Forelimb muscle (tissue), 1 donor: ENCODE measurements at places on chromosomes 5 and 9.

DNA sequence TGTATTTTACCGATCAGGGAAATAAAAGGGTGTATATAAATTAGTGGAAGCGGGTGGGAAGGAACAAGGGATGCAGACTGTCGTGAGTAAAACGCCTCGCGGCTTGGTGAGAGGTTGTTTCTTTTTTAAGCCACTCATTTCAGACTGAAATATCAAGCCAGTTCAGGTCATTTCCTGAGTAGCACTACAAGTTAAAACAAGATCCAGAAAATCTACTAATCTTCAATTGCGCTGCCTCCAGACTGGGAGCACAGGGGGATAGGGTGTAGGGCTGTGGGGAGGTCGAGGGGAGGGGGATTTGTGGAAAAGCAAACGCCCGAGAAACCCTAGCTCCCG is 140.8 kb downstream of the TSSK1B start:
- no peak for DNase-seq

DNA sequence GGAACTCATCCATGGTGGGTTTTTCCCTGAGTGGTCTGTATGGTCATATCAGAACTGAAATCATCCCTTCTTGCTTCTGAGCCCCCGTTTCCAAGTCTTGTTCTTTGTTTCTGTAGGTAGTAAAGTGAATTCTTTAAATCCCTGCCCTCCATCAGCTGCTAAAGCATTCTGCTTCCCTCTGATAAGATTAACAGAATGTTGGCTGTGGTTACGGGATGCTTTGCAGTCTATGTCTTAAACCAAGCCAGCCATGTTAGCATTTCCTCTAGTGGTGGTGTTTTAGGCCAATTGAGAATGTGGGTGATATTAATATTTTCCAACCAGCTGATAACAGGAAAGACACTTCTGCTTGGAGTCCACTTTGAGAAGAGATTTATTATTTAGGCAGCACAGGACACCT is 22.0 kb upstream of the KCNIP1 start:
- DNase-seq, result no peak

DNA sequence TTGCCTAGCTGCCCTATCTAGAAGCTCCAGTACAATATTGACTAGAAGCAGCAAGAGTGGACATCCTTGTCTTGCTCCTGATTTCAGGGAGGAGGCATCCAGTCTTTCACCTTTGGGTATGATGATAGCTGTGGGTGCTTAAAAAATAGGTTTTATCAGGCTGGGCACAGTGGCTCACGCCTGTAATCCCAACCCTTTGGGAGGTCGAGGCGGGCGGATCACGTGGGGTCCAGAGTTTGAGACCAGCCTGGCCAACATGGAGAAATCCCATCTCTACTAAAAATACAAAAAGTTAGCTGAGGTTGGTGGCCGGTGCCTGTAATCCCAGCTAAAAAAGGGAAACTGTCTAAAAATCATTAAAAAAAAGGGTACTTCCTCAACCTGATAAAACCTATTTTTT is 2.0 kb upstream of the CAMSAP1 start:
- DNase-seq, result no peak

DNA sequence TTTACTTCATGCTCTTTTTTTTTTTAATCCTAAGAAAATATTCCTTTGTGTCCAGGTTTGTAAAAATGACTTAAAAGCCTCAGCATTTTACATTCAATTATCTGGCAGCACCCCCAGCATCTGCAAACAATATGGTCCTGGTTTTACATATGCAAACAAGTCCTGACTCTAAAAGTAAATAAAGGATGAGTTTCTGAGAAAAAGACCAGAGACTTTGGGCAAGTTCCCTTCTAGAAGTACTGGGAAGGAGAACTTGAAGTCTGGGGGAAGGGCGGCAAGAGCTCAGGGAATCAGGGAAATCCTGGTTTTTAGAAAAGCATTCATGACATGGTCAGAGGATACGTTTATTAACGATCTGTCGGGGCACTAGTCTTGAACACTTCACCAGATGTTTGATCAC is 25.8 kb downstream of the COL23A1 start:
- DNase-seq, result no peak

DNA sequence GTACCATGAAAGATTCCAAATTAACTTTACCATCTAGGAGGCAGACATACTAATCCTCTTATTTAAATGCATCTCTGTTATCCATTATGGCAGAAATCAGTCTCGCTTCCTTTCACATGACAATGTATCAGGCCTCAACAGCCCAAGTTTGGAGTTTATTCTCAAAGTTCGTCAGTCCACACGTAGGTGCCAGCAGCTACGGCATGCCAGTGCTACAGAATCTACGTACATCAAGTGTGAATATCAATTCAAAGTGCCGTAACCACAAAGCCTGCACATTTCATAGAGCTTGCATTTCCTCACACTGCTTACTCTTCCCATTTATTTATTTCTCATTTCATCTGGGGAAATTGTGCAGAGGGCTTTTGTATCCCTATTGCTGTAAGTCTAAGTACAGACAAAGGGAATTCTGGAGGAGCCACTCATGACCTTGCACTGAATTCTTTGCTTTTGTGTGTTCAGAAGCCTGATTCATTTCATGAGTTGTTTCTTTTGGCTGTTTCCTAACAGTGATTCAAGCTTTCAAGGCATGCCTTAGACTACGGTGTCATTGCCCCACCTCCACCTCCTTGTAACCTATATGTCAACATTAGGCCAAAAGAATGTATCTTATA is 10.0 kb downstream of the ENC1 start:
- no peak for DNase-seq

DNA sequence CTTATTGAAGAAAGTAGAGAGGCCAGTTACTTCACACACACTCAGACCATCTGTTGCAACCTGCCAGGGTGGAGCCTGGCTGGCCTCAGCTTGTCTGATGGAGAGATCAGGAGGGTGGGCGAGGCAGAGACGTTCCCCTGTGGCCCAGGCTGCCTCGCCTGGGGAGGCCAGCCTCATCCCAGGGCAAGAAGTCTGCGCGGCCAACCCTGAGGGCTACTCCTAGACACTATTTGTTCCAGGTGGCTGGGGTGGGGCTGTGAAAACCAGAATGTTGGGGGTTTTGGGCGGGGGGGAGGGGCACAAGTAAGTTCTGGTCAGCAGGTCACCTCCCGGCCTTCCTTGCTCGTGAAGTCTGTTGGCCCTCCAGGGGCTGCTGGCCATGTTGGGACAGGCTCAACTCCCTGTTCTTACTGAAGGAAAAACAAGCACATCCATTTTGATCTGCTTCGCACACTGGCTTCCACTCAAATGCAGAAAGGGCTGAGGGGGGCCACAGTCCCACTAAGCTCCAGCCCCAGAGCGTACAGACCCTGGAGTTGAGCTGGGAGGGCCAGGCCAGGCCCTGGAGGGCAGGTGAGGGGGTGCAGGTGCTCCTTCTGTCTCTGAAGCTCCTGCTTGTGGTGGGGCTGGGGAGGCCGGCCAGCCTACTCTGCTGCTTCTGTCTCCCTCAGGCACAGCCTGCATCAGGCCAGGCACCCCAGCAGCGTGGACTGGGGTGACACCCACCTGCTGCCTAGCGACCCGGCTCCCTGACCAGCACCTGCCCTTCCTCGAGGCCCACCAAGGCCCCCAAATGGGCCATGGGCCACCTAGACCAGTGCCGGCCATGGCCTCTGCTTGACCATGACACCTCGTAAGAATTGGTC is 46.6 kb downstream of the SECISBP2 start:
- no peak for DNase-seq

DNA sequence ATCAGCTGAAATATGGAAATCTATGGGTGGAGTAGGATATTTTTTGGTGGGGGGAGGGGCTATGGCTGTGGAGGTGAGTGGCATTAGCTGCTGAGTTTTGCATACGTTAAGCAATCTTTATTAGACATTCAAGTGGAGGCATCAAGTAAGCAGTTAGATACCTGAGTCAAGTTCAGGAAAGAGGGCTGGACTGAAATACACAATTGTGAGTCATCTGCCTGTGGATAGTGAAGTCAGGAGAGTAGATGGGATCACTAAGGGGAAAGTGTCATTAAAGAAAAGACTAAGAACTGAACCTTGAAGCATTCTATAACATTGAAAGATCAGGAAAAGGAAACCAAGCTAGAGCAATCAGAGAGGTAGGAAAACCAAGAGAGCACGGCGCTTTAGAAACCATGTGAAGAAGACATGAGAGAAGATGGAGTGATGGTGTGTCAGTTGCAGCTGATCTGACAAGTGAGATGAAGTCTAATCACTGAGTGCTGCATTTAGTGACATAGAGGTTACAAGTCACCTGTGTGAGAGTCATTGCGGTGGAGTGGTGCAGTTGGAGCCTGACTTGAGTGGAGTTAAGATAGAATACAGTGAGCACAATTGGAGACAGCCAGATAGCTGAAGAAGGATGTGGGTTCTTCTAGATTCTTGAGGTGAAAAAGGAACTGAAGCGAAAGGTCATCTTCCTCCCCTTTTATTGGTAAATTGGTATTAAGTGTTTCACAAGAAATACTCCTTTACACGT is 88.7 kb downstream of the PIP5K1B start:
- no peak for DNase-seq

DNA sequence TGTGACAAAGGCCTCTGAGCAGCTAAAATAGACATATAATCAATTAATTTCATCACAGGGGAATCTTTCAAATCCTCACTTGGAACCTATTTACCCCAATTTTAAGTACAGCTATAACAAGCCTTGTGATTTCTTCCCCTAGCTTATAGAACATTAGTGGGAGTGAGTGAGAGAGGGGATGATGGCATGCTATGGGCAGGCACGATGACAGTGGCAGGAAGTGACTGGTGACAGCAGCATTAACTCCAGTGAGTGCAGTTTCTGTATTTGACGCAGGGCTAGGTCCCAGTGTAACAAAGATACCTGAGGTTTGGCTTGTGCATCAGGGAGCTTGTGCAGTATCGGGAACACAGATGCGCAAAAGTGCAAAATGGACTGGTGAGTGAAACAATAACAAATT is 54.1 kb downstream of the NPR3 start:
- no peak for DNase-seq

- no peak for DNase-seq
Measured at GRCh38 chr5:95962785-95963184, 1.1 kb upstream of the ELL2 start.

- no peak for DNase-seq
Measured at GRCh38 chr9:111529787-111530186, 4.8 kb downstream of the ZNF483 start.

GRCh38 chr5:16600397-16600796 is 16.4 kb downstream of the RETREG1 start:
- no peak for DNase-seq

DNA sequence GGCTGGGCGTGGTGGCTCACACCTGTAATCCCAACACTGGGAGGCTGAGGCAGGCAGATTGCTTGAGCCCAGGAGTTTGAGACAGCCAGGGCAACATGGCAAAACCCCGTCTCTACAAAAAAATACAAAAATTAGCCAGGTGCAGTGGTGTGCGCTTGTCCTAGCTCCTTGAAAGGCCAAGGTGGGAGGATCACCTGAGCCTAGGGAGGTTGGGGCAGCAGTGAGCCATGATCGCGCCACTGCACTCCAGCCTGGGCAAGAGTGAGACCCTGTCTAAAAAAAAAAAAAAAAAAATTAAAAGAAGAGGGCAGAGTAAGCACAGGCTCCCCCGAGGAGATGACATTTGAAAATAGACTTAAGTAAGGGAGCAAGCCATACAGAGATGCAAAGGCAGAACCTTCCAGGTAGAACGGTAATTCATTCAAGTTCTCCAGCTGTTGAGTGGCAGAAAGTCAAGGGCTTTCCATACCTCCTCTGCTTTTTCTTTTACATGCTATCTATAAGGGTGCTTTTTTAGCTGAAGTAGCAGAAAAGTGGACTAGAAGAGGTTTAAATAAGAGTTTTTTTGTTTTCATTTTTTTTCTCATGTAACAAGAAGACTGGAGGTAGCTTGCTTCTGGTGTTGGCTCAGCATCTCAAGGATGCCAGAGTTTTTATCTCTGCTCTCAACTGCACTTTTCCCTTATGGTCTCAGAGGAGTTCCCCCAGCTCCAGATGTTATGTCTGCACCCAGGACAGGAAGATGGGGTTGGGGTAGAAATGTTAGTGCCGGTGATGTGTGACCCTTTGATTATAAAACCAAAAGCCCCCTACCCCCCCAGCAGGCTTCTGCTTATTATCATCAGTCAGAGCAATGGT is 40.8 kb downstream of the ERGIC1 start:
- DNase-seq, result no peak

GRCh38 chr9:93590609-93591234 is 14.3 kb downstream of the PHF2 start:
- DNase-seq, result no peak

DNA sequence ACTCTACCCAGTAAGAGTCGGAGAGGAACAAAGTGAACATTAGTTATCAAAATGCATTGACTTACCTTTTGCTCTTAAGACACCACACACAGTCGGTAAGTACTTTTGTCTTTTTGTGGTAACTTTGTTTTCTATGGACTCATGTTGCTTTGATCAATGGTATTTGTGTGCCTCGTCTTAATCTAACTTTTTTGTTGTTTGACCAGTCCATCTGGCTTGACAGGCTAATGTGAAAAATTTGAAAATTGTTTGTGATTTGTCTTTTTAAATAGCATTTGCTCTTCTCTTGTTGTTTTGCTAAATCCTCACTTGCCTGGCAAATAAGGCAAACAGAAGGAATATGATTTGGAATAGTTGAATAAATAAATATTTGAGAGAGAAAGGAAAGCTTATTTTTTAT is 71.4 kb upstream of the CHD1 start:
- no peak for DNase-seq

DNA sequence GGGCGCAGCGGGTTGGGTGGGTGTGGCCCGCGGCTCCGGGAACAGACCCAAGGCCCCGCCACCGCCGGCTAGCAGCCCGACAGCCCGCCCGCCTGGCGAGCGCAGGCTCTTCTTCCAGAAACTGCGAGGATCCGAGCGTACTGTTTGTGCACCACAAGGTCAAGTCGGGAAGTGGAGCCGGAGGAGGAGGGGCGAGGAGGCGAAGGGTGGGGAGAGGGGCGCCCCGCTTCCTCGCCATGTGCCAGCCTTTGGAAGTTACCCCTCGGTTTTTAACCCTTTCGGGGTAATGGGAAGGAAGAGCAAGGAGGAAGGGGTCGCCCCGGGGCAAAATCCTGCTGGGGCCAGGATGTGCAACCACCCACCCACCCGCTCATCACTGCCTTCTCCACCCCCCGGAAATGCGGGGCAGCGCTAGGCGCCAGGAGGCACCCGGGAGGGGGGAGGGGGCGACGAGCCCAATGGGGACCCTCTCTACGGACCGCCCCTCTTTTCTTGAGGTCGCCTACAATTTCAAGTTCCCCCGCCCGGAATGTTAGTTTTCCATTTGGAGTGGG is 1.1 kb upstream of the JADE2 start:
- DNase-seq, result no peak

- no peak for DNase-seq
Measured at GRCh38 chr9:14135421-14135820, 178.5 kb downstream of the NFIB start.

GRCh38 chr5:34916518-34916917 is 1.0 kb downstream of the BRIX1 start:
- DNase-seq, result no peak
